ENCODE measurements at places on chromosomes 3 and 15.

DNA sequence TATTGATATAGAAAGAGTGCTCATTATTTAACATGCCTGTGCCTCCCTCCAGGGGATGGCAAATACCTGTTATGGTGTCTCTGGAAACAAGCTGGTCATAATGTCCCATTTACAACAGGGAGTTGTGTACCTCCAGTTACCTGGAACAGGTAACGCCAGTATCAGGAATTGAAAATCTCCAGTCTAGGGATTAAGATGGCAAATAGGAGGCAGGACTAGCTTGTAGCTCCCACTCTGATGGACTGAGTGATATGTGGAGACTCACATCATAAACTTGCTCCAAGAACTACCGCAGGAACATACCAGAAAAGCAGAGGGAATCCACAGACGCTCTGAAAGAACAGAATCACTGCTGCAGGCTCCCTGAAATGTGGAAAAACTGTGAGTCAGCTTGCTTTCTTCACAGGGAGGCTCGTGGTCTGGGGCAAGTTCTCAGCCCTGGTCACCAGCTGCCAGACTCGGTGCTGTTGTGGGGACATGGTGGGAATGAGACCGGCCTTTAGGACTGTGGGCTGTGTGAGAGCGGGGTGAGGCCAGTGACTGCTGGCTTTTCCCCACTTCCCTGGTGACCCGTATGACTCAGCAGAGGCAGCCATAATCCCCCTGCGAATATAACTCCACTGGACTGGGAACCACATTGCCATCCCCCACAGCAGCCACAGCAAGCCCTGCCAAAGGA is 97.4 kb downstream of the KCNAB1 start:
- no peak for DNase-seq

DNA sequence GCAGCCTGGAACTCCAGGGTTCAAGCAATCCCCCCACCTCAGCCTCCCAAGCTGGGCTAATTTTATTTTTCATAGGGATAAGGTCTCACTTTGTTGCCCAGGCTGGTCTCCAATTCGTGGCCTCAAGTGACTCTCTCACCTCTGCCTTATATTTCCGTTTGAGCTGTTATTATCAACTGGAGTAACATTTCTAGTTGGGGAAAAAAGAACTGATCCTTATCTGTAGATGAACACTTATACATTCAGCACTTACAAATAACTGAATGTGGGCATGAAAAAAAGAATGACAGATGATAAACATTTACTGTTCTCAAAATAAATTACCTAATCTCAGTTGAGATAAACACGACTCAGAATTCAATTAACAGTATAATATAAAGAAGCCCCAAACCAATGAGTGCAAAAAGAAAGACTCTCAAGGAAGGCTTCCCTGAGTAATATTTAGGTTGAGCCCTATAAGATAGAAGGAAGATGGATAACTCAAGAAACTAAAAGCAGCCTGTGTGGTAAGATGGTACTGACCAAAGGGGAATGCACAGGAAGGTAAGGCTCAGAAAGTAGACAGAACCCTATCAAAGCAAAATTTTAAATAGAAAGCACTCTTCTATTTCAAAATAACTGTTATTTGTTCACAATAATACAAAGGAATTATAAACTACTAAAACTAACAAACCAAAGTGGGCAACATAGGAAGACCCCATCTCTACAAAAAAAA is 11.8 kb downstream of the UBE3A start:
- DNase-seq = no peak

GRCh38 chr3:49310677-49311076 is 29.2 kb downstream of the USP4 start:
- DNase-seq = no peak

DNA sequence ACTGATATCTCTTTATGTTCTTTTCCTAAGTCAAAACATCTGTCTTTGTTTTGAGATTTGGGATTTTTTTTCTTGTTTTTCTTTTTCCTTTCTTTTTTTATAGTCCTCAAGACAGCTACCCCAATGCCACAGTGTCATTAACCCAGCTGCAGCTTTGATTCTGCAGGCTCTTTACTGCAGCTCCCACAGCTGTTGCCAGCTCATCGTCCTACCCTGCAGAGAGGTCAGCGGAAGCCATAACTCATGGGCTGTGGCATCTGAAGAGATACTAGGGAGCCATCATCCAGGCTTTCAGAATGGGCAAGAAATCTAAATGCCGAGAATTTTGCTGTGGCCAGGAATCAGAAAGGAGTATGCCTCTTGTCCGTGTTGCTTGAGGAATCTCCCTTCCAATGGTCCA is 44.3 kb upstream of the SLC24A5 start:
- no peak for DNase-seq

- DNase-seq = no peak
Measured at GRCh38 chr15:82986442-82986780, 401 bp downstream of the RAMAC start.

GRCh38 chr3:182690172-182690571 is 103.1 kb upstream of the ATP11B start:
- DNase-seq = no peak

- no peak for DNase-seq
Measured at GRCh38 chr15:101264911-101265641, 12.2 kb downstream of the SELENOS start.

DNA sequence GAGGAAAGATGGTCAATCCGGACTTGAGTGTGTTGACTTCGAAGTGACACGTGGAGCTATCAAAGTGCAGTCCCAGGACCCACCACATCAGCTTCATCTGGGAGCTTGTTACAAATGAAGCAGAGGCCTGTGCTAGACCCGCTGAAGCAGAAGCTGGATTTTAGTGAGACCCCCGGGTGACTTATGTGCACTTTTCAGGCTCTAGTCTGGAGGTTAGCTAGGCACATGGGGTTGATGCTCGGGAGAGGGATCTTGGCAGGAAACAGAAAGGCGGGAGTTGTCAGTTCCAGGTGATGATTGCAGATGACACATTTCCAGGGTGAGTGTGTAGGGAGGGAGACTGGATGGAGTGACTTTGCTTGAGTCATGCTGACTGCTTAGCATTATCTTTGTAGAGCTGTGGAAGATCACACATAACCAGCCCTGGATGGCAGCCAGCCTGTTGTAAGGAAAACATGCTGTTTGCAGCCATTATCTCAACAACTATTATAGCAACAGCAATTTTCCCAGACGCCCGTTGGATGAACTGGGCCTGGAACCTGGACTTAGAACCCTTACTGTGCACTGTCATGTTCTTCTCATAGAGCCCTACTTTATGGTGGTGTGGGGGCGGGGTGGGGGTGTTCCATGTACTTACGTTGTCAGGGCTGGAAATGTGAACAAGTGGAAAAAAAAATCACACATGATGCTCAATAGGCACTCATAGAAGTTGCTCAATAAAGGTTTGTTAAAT is 122.4 kb downstream of the THSD4 start:
- no peak for DNase-seq

GRCh38 chr3:179046497-179047353 is 24.9 kb downstream of the ZMAT3 start:
- DNase-seq = no peak

GRCh38 chr3:66477856-66478255 is 23.0 kb downstream of the LRIG1 start:
- no peak for DNase-seq

DNA sequence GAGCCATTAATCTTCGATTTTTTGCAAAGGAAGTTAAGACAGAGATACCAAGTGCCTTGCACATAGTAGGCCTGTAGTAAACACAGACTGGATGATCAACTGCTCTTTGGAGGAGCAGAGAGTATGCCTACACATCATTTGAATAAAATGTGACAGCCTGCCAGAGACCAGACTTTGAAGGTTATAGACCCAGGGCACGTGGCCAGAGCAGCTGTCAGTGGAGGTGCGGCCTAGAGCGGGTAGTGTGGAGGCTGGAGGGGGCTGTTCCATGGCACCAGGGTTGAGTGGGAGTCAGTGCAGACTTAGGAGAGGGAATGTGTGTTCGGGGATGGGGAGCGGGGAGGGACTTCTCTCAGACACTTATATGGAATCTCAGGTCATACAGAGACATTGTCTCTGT is 80.8 kb downstream of the SMAD3 start:
- peak; percentile 46 for DNase-seq

DNA sequence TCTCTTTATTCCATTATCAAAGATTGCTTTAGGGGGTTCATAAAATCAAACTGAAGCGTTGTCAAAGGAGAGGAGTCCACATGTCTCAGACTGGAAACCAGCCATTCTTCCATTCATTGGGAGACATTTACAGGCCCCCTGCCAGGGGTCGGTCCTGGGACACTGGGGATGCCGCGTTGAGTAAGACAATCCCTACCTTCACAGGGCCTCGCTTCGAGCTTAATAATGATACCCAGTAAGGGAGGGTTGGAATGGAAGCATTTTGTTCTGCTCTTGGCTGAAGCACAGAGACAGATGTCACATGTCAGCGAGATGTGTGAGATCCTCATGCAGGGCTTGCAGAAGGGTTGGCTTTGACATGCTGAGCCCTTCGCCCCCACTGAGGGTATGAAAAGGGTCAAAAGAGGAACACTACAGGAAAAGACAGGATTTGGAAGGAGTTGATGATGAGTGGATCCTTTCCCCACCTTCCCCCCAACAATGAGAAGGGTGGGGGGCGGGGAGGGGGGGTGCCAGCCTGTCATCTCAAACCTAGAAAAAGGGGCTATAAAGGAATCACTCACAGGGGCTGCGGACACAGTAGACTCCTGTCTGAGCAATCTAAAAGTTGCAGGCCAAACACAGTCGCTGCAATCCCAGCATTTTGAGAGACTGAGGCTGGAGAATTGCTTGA is 25.6 kb upstream of the ARL8B start:
- no peak for DNase-seq

GRCh38 chr3:141939759-141940158 is 63.3 kb downstream of the ATP1B3 start:
- no peak for DNase-seq
